ENCODE measurements at places on chromosomes 12 and 14. TPM values are rescaled to one million over a fixed set of nuclear protein-coding genes. Genes with fewer than 3 reads are reported as not detected.

Gene SCNN1A
- total RNA-seq, result 1.9 TPM

GRCh38 chr12:82655751-82656150 lies 31.0 kb upstream of the TMTC2 start:
- no peak for DNase-seq

Gene ABCC9
- 1.8 TPM for total RNA-seq

DNA sequence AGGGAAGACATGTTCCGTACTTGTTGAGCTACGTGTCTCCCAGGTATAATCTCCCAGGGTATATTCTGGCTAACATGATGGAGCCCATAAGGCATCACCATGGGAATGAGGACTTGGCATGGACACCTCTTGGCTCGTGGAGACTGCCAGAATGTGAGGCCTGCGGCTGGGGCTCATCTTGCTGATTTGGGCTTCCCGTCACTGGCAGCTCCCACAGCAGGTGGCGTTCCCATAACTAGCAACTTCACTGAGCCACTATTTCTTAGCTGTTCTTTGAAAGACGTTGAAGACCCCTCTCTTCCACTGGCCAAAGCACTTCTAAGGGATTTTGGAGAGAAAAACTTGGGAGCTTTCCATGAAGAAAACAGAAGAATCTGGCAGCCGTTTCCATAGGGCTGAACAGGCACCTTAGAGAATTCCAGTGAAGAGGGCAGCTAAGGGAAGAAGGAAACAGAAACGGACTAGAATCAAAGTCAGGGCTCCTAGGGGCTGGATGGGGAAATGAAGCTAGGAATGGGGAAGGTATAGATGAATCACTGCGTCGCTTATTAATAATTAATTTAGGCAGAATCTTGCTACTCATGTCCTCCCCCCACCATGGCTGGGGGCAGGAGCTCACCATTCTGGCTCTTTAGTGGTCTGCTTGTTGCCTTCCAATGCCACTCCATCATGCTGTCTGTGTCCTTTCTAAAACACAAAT lies 39.7 kb upstream of the FOS start:
- no peak for DNase-seq

DNA sequence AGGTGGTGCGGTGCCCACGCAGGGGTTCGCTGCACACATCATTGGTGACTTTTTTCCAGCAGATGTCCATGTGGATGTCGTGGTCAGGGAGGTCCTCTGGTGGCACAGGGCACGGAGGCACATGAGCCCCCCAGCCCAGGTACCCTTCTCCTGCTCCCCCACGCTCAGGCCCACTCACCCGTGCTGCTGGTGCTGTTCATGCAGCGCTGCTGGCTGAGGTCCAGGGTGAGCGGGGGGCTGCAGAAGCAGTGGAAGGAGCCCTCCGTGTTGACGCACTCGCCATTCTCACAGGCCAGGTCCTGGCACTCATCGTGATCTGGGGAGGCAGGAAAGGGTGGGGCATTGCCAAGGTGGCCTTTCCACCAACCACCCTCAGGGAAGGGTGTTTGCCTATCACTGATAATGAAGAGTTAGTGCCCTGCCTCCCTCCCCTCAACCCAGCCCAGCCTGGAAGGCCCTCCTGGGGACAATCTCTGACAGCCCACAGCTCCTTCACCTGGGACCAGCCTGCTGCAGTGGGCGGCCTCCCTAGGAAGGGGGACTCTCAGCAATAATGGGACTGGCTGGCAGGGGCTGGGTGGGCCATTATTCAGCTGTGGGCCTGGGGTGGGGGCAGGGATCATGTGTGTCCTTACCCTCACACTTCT lies 9.8 kb downstream of the ISCA2 start:
- no peak for DNase-seq

- no peak for DNase-seq
Observed at GRCh38 chr12:62294378-62294777, 34.2 kb downstream of the USP15 start.

GRCh38 chr14:23252006-23252405 lies 14.3 kb downstream of the RNF212B start:
- no peak for DNase-seq
